MG63 (cell line): ENCODE measurements at places on chromosomes 12 and 14.
A peak's percentile ranks its signal among the peaks of the same experiment; 100 is the strongest.

- no peak for DNase-seq
Measured at GRCh38 chr14:100374876-100375265, 51.7 kb downstream of the SLC25A47 start.

DNA sequence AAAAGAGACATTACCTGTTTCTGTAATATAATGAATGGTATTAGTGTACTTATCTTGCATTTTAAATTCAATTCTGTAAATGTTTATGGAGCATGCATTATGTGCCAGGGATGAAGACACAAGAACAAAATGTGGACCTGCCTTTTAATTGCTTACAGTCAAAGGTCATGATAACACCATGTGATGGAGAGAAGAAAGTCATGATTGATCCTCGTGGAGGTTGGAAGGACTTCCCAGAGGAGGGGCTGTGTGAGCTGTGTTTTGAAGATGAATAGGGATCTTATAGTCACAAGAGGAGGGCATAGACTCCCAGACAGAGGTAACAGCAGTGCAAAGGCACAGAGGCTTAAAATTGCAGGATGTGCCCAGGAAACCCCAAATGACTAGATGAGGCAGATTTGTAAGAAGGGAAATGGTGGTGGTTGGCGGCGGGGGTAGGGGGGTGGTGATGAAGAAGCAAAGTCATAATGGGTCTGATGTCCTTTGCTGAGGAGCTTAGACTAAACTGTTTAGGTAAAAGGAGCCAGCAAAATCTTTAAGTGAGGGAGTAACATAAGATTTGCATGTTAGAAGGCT, 151.5 kb downstream of the PRKCH start:
- no peak for DNase-seq

DNA sequence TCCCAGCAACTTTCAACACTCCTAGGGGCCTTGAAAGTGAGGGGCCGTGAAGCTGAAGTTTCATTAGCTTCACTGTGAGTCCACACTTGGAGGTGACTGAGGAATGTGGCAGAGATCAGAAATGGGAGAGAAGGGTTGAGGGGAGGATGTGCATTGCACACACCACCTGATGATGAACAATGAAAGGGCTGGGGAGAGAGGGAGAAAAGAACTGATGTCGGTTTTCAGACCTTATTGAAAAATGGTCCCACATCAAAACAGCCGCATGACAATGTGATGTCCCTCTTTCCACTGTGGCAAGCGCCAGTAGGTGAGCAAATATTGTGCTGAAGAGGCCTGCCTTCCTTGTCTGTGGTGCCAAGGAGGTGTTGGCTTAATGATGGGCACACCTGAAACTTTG, 32.3 kb upstream of the ATP23 start:
- DNase-seq = no peak

GRCh38 chr12:50074936-50075807, 10.0 kb upstream of the SMARCD1 start:
- peak; percentile 84 for DNase-seq

- DNase-seq = no peak
Measured at GRCh38 chr12:106705971-106706370, 68.5 kb upstream of the RIC8B start.
